Stimulated activated CD4-positive, alpha-beta T cell treated with anti-CD3 and anti-CD28 coated beads, Interleukin-1b, Interleukin-23, amount 100 ng/mL, for 1 hour (primary cell): ENCODE measurements at places on chromosomes 2 and 18.

GRCh38 chr2:101883860-101884259 is 107.9 kb upstream of the IL1R2 start:
- DNase-seq, result no peak

DNA sequence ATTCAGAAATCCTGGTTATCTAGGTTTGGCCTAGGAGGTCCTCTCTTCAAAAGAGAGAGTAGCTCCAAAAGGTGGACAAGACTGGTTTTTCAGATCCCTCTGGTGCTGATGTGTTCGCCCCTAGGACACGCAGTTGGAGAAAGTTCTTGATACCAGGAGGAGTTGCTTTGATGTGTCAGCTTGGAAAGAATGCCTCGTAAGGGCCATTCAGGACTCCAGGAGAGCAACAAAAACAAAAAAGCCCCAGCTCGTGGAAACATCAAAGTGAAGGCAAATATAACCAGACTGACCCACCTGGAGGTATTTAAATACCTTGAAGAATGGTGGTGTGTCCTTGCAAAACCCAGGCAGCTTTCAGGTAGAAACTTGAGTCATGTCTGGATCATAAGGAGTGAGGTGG is 12.5 kb upstream of the LBH start:
- DNase-seq, result no peak

DNA sequence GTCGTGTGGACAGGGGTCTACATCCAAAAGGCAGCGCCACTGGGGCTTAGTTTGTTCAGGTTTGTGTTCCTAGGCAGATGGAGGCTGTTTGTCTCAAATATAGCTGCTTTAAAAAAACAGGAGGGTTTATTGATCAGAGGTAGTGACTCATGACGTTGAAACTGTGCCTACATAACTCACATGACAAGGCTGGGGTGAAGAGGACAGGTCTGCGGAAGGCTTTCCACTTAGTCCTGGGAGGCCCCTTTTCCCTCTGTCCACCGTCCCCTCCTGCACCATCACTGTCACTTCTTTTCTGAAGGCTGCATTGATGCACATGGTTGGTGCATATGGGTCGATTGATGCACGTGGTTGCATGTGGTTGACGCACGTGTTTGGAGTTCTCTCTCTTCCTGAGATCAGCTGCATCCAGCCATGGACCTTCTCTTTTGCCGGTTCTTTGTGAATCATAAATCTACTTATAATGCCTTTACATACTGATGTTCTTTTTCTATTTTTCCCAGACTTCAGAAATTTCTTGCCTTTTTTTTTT is 10.9 kb downstream of the SH3RF3 start:
- DNase-seq, result no peak

GRCh38 chr2:241530571-241530970 is 22.2 kb upstream of the STK25 start:
- no peak for DNase-seq

DNA sequence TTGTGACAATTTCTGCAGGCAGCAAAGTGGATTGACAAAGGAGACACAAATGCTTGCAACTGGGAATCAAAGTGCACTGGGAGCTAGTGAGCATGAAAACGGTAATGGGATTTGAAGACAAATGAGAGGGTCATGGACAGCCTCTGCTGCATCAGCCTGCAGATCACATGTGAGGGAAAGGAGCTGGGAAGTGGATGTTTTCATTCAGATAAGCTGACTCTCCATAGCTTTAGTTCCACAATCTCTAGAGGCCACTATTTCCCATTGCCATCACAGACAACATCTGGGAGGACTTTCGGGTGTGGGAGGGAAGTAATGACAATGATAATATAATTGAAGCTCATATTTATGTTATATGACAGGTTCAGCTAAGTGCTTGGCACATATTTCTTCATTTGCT is 28.4 kb downstream of the ADCYAP1 start:
- DNase-seq, result no peak

GRCh38 chr2:20050646-20051531 is 539 bp downstream of the LAPTM4A start:
- DNase-seq, result no peak

- no peak for DNase-seq
These were observed 55.3 kb upstream of the B3GNT2 start for GRCh38 chr2:62140426-62141141.

- no peak for DNase-seq
These were observed 21.2 kb upstream of the NAB1 start for GRCh38 chr2:190627448-190628412.

DNA sequence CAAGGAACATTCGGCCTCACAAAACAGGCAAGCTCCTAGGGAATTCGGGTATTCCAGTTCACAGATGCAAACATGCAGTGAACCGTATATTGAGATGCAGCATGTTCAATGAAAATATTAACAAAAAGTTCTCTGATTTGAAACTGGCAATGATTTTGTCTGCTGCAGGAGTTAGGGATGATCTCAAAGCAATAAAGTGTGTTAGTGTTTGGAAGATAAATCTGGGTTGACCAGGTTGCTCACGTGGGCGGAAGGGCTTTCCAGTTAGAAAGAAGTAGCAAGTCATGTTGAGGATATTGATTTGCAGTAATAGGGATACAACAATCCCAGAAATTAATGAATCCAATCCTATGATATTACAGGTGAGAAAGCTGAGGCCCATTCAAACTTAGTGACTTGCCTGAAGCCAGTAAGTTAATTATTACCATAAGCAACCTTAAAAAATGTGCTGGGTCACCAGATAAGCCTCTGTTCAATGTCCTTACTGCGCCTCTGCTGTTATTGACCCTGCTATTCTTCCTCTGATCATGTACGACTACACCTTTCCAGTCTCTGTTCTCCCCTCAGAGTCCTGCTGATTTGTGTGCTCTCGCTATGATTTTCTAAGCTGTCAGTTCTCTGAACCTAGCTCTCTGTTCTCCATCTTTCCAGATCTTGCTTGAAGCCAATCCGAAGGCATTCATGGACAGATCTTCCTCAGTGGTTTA is 370.8 kb downstream of the DSEL start:
- no peak for DNase-seq

GRCh38 chr2:114020668-114021067 is 130.8 kb downstream of the ACTR3 start:
- no peak for DNase-seq

- DNase-seq, result no peak
These were observed 346.9 kb downstream of the DYSF start for GRCh38 chr2:71800106-71800809.

DNA sequence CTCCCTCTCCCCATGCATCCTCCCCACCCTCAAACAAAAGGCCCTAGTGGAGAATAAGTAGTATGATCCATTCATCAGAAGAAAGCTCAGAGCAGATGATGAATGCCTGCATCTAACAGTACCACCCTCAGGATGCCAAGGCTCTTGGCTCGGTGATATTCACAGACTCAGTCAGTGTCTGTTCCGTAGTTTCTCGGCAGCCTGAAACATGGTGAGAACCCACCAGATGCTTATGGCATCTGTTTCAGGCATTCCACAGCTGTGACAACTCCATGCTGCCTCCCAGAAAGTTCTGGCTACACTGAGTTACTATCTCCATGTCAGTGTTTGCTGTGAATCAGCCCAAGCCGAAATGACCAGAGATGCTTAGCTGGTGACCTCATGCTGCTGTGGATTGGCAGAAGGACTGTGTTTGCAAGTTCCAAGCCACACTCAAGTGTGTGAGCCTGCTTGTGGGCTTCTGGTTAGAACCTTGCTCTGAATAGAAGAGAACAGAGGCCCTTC is 83.9 kb downstream of the WDSUB1 start:
- DNase-seq, result no peak

DNA sequence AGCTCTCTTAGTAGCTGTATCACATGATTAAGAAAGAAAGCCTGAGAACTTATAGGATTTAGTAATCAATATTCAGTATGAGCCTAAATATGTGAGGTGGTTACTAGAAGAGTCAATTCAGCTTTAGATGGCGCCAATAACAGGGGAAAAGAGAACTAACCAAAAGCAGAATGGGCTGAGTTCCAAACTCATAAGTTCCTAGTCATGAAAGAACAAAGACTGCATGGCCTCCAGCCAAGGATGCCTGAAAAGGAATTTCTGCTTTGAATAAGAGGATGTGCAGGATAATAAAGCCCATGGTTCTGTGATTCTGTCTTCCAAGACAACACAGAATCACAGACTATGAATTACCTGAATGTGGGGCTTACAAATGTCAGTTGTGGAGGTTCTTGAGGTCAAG is 196.5 kb downstream of the SATB2 start:
- DNase-seq, result no peak

GRCh38 chr2:189424961-189425360 is 16.3 kb upstream of the WDR75 start:
- DNase-seq, result no peak

- DNase-seq, result no peak
These were observed 80.1 kb downstream of the MBP start for GRCh38 chr18:77052297-77052982.

- no peak for DNase-seq
These were observed 121.9 kb upstream of the LGALSL start for GRCh38 chr2:64331849-64332699.

DNA sequence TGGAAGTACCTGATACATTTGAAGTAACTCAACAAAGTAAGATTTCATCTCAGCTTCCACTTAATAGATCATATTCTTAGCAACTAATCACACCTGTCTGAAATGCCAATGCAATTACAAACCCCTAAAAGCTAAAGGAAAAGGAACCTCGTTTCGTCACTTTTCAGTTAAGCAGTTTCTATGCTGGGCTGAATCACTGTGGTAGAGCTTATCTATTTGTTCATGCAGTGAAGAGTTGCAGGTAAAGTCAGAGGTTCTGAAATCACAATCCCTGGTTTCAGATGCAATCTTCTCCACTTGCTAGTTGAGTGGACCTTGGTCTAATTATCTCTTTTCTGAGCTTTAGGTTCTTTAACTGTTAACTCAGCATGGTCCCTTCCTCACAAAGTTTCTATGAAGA is 6.3 kb downstream of the HRH4 start:
- DNase-seq, result no peak

GRCh38 chr2:234075518-234075915 is 25.0 kb downstream of the SPP2 start:
- DNase-seq, result no peak

- DNase-seq, result no peak
These were observed 45.2 kb downstream of the TMEM131 start for GRCh38 chr2:97950329-97951154.

GRCh38 chr2:12935222-12935621 is 218.5 kb downstream of the TRIB2 start:
- DNase-seq, result no peak

DNA sequence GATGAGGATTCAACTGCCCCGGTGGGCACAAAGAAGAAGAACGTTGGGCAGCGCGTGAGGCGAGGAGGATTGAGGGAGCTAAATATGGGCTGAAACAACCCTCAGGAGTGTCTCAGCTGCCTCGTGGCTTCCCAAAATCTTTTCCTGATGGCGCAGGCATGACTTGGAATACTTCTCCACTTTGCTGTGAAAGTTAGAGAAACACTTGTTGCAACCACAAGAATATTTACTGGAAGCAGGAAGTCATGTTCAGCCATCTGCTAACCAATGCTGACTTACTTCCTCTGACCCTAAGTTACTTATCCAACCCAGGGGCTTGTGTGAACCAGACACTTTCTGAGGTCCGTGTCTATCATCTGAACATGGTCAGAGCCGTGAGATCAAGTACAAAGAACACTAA is 148.8 kb downstream of the ARL4C start:
- no peak for DNase-seq

DNA sequence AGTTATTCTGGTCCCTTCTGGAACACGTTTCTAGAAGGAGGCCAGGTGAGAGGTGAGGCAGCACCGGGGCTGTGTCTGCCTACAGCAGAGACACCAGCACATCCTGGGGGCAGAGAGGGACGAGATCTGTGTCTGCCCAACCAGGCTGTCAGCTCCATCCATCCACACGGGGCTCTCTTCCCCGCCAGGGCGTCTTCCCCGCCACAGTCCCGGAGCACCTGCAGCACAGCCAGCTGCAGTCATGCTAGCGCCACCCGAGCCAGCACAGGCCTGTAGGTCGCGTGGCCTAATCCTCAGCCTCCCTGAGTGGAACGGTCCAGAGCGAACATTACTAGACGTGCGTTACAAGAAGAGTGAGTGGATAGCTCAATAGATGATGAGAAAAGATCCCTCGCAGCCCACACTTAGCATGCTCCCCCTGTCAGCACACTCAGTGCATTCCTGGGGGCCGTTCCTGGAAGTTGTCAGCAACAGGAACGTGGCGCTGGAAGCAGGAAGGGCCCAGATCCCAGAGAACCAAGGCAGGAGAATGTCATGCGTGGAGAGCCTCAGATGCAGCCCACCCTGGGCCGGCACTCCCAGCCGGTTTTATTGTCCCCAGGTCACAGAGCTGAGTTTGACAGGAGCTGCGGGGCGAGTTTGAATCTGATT is 179.0 kb downstream of the TWIST2 start:
- DNase-seq, result no peak

- DNase-seq, result no peak
These were observed 479.3 kb upstream of the NXPH2 start for GRCh38 chr2:139259422-139260051.

DNA sequence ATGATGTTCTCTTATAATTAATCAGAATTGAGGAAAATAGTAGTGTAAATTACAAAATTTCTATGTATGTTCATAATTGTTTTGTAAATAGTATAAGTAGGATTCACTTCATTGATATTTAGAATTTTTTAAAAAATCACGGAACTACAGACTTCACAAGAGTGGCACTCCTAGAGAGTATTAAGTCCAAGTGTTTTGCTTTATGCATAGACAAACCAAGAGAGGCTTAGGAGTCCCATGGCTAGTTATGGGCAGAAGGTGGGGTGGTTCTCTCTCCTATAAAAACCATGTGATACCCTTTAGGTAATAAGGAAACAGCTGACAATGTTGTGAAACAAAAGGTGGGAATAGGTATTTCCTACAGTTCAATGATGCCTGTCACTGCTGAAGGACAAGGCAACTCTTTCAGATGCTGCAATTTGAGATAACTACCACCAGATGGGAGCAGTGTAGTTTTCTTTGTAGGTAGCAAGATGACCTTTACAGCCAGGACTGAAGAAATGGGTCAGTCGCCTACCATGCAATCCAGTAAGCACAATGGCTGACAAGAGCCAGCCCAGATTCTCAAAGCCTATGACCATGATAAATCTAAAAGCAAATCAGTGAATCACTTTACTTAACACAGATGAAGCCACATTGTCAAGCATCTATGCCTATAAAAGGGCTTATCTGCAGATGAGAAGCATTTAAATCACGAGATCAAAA is 83.9 kb downstream of the AAK1 start:
- no peak for DNase-seq

- DNase-seq, result peak; percentile 2
These were observed 16.5 kb downstream of the TWIST2 start for GRCh38 chr2:238864207-238865014.

GRCh38 chr2:69298261-69298660 is 88.8 kb downstream of the GFPT1 start:
- no peak for DNase-seq

- no peak for DNase-seq
These were observed 22.9 kb downstream of the TGIF1 start for GRCh38 chr18:3472681-3473544.

GRCh38 chr2:102055346-102055990 is 63.7 kb downstream of the IL1R2 start:
- DNase-seq, result no peak
